CD4-positive, alpha-beta T cell treated with Interleukin-6 at 100 ng/mL for 8 hours (primary cell): ENCODE measurements at places on chromosomes 5 and 9.

- no peak for DNase-seq
Measured at GRCh38 chr5:9059920-9060691, 485.8 kb downstream of the SEMA5A start.

- no peak for DNase-seq
Measured at GRCh38 chr5:130773813-130774212, 391.2 kb downstream of the HINT1 start.

DNA sequence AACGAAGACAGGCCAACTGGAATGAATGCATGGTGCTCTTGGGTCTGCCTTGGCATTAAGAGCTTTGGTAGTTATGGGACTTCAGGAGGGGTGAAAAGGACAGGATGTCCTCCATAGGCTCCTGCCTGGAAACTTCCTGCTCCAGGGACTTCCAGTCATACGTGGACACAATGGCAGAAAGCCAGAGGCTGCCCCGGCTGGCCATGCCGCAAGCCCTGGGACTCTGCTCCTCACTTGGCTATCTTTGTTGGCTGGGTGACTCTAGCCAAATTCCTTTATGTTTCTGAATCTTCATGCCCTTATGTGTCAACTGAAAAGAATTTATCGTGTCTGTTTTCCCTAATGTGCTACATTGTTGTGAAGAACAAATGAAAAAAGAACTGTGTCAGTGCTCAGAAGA lies 136.9 kb downstream of the SIL1 start:
- no peak for DNase-seq

DNA sequence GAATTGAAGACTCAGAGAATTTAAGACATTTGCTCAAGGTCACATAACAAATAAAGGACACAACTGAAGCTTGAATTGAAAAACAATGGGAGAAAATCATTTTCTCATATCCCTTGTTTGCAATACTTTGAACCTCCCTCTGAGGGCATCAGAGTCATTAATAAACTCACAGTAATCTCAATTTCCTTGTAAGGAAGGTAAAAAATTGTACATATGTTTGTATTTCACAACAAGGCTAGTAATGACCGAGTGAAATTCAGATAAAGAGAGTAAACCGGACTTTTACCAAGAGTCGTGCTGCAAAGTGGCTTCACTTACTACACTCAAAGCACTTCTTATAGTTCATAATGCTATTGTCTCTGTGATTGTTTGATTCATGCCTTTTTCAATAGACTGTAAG lies 665.0 kb downstream of the NR2F1-AS1 start:
- no peak for DNase-seq

DNA sequence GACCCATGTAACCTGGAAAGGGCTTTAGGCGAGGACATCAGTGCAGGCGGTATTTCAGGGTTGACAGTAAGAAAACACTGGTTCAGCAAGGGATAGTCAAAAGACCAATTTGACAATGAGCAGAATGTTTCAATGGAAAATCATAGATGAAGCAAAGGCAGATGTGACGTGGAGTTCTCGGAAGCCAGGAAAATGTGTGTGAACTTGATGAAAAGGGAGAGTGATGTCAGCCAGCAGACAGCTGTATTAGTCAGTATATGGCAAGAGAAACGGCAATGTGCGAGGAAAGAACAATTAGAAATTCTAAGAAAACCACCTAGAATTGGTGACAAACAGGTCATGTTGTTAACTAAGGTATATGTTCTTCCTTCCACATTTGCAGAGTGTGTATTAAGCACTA lies 503.9 kb upstream of the DAB2 start:
- DNase-seq, result no peak

DNA sequence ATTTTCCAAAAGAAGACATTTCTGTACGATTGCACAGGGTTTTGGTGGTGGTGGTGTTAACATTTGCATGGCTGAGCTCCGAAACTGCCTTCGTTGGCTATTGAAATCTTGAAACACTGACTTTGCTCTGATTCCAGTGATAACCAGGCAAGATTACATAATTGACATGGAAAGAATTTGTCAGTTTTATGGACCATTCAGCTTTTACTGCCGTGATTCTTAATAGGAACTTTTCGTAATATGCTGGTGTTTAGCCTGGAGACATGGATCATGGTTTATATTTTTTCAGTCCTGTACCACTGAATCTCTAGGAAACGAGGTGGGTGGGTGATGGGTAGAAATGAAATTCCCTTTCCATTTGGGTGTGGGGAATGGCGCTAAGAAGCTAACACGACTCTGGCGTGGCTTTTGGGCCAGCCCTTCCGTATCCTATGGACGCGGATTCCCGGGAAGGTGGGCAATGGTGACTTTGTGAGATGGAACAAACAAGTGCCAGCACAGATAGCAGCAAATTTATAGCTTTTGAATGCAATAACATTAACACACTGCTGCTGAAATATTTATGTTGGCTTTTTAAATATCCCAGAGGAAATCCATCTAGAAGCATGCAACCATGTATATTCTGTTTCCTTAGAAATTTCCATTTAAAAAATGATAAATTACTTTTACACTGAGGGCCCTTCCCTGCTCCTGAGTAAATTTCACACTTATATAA lies 36.8 kb downstream of the LIX1 start:
- DNase-seq, result no peak

DNA sequence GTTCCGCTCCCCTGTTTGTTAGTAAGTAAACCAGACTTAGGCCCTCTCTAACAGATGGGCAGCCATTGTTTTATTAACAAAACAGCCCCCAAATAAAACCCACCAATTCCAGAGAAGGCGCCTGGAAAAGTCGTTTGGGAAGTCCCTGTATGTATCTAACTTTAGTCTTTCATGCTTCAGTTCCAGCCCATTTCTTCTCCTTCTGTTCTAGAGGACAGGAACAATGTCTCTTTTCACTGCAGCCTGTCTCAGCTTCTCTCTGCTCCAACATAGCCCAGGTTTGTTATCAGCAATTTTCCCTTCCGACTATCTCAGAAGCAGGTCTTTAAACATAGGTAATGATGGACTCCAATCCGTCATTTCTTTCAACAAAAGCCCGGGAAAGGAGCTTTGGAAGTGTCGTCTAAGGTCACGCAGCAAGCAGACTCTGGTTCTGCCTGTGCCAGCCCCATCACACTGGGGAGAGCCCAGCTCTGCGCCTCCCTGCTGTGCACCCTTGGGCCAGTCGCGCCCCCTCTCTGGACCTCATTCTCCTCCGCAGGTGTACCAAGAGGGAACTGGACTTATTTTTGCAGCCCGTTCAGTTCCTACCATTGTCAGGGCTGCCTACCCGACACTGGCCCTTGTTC lies 9.6 kb upstream of the AKNA start:
- no peak for DNase-seq
